Activated CD8-positive, alpha-beta memory T cell treated with anti-CD3 and anti-CD28 coated beads for 1 hour (primary cell): ENCODE measurements at places on chromosomes 2 and 18.
A peak's percentile ranks its signal among the peaks of the same experiment; 100 is the strongest.

DNA sequence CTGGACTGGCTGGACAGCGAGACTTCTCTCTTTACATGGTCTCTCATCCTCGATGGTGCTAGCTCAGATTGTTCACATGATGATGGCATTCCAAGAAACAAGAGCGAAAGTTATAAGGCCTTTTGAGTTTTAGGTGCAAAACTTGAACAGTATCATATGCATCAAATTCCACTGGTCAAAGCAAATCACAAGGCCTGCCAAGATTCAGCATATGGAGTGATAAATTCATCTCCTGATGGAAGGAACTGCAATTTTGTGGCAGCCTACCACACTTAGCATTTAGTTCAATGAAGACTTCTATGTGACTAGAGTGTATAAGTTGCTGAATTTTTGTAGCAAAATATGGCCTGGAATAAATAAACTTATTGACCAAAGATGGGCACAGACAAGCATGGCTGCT lies 194.0 kb upstream of the EPC2 start:
- no peak for DNase-seq

- DNase-seq = no peak
Observed at GRCh38 chr2:28239207-28239606, 153.5 kb upstream of the FOSL2 start.

GRCh38 chr2:137156221-137156844 lies 391.0 kb downstream of the THSD7B start:
- DNase-seq = no peak

GRCh38 chr2:240872317-240873097 lies 3.9 kb downstream of the AGXT start:
- DNase-seq = no peak

GRCh38 chr2:238127165-238128060 lies 11.1 kb upstream of the KLHL30 start:
- DNase-seq = no peak

GRCh38 chr2:231614559-231615057 lies 21.9 kb downstream of the TEX44 start:
- DNase-seq = peak; percentile 15

GRCh38 chr18:6881034-6881820 lies 151.7 kb downstream of the ARHGAP28 start:
- DNase-seq = no peak

DNA sequence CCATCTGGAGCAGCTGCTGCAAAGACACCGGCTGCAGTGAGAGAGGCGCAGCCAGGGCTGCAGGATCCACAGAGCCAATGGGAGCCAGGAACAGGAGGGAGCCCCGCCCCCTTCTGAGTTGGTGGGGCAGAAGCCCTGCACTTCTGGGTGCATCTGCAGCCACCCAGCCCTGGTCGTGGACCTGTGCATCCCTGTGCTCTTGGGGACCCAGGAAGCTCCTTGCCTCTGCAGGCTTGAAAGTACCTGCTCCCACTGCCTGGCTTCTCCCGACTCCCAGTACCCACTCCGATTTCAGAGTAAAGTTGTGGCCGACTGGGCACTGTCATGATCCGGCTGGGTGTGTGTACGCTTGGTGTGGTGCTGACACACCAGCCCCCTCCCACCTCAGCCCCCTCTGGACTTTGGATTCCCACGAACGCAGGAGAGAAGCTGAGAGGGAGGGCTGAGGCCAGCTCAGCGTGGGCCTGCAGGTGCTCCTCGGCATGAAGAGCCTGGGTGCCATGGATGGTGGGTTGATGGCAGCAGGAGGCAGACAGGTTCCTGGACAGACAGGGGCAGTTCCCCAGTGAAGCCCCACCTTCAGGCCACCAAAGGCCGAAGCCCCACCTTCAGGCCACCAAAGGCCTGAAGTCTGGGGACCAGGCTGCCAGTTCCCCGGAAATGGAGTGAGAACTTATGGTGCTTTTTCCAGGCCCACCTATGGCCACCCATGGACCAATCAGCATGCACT lies 34.9 kb downstream of the LRRTM4 start:
- no peak for DNase-seq

GRCh38 chr2:8753609-8754008 lies 71.8 kb downstream of the ID2 start:
- DNase-seq = no peak

- no peak for DNase-seq
Observed at GRCh38 chr2:16553226-16553625, 112.4 kb downstream of the CYRIA start.

DNA sequence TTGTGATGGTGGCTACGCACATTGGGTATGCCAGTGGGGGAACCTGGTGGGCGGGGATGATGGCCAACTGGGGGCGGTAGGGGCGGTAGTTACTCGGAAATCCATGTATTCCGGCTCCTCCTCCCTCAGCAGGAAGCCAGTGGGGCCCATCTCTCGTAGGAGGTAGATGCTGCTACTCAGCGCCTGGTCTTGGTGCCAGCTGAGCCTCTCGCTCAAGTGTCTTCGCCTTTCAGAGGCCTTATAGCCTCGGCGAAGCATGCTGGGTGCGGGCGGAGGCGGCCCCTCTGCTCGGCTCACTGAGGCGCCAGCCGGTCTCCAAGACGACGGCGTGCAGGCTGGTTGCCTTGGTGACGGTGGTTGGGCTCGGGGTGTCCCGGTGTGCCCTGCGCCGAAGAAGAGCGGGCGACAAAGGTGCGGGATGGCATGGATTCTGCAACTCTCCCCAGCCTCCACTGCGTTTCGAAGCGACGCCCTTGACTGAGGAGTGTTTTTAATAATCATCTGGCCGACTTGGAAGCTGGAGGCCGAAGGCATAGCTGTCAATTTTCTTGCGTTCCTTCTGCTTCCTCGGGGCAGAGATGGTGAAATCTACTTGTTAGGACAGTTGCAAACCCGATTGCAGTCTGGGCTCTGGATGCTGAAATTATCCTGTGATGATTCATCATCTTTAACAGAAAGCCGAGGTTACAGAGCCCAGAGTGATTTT lies at the start of gene ZSWIM2:
TSS of gene ZSWIM2 (minus strand) at position 298 of the 706 bp plus-strand sequence. CDS start at position 258, 40 bp downstream.
- DNase-seq = no peak

DNA sequence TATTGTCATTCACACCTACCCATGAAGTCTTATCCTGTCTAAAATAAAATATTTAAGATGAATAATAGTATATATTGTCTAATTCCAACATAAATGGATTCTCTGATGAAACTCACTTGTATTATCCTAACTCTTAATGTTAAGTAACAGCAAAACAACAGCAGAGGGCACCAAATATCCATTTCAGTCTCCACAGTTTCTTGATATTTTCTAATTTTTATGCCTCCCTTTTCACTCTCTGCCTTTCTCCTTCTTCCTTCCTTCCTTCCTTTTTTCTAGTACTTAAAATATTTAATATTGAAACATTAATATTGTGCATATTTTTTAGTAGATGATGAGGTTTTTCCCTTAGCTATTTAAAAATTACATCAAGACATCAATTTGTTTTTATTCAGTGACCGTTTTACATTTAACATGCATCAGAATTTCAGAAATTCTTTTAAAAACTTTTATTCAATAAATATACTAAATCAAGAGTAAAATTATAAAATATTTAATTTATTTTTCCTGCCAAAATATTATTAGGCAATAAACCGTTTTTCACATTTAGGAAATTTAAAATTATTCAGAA lies 97.6 kb downstream of the WDR7 start:
- no peak for DNase-seq

- DNase-seq = no peak
Observed at GRCh38 chr2:129756276-129756675, 223.2 kb upstream of the RAB6C start.

GRCh38 chr2:11871421-11871820 lies 125.0 kb downstream of the LPIN1 start:
- DNase-seq = no peak

DNA sequence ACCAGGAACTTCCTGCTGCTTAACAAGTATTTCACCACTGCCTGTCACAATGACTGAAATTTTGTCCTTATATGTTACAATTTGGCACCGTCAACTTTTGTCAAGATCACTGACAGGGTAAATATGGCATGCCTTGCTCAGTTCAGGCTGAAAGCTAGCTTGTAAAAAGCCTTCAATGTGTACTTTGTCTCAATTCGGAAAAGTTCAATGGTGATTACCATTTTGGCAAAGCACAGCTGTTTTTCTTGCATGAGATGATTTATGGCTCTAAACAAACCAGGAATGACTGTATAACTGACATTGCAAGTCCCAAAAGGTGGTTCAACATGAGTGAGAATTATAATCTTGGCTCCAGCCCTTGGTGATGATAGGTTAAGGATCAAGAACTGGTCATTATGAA lies 1255.2 kb downstream of the CNTNAP5 start:
- no peak for DNase-seq

GRCh38 chr2:179443180-179443579 lies 178.5 kb upstream of the SESTD1 start:
- no peak for DNase-seq

GRCh38 chr2:158511706-158512105 lies 55.0 kb downstream of the PKP4 start:
- no peak for DNase-seq

GRCh38 chr2:216372761-216373291 lies 543 bp upstream of the MARCHF4 start:
- no peak for DNase-seq

GRCh38 chr18:45255197-45255890 lies 359.9 kb upstream of the SLC14A2 start:
- no peak for DNase-seq

- DNase-seq = no peak
Observed at GRCh38 chr2:134361648-134362047, 107.8 kb downstream of the MGAT5 start.

DNA sequence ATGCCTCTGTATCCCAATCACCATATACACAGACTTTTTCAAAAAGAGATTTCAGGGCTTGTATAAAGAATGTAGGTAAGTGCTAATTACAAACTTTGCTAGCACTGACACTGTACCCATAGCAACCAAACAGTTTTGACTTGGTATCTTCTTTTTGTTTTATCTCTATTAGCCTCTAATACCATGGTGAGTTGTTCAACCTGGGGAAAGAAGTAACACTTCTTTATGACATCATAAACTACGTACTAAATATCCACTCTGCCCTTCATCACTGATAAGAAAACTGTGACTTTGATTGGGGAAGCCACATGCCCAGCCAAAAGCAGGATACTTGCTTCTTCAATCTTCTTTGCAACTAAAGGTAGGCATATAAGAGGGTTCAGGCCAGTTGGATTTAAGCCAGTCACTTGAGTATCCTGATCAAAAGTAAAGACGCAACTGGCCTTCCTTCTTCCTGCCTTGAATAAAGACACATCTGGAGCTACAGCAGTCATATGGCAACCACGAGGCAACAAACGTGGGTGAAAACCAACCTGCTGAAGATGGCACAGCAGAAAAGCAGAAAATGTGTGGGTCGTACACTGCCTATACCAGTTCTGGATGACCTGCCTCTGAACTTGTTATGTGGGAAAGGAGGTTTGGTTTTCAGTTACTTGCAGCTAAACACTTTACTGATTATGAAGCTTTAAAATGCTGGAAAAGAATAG lies 16.4 kb downstream of the THADA start:
- DNase-seq = no peak

GRCh38 chr18:9944805-9945204 lies 31.0 kb downstream of the VAPA start:
- no peak for DNase-seq

DNA sequence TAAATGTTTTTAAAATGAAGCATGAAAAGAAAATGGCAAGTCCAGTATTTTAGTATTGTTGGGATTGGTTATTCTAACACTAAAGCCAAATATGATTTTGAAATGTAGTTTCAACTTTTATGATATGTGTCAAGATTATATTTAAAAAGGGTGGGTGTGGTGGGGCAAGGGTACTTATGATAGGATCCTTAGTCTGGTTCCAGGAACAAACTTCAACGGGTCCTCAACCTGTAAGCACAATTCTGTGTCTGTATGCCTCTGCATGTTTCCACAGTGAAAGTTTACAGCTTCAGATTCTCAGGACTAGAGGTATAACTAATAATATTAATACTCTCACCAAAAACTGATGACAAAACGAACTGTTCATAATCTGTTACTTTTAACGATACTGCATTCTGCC lies 5.8 kb downstream of the USP34 start:
- DNase-seq = no peak

- DNase-seq = no peak
Observed at GRCh38 chr2:201630577-201630976, 12.7 kb downstream of the TMEM237 start.

- no peak for DNase-seq
Observed at GRCh38 chr2:241282555-241282954, 32.9 kb downstream of the HDLBP start.

DNA sequence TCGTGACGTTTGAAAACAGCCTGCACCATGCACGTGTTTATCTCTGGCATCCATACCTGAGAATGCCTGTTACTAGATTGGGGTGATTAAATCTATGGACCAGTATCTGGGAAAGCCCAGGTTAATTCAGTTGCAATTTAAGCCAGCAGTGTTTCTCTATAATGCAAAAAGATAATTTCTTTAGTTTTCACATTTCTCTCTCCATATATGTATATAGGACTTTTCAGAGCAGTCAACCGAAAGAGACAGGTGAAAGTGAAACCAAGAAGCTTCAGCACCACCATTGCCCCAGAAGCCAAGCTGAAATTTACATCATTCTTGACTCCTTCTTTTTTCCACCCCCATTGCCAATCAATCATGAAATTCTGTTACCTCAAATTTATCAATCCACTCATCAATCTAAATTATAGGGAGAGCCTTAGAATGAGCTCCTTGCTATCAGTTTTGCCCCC lies 2.7 kb upstream of the LRP2 start:
- DNase-seq = no peak

DNA sequence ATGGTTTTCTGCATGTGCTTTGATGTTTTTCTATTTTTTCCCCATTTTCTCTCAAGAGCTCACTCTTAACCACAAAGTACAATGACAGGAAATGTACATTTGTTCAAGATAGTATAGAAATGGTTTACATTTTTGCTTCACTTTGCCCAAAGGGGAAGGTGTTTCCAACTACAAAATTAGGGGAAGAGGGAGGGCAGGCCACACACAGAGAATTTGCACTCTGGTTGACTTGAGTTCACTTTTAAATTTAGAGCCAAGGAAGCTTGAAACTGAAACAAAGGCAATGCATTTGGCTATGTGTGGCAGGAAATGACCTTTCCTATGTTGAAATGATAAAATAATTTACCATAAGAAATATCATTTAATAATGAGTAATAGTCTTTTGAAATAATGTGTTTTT lies 19.1 kb upstream of the VIT start:
- no peak for DNase-seq

DNA sequence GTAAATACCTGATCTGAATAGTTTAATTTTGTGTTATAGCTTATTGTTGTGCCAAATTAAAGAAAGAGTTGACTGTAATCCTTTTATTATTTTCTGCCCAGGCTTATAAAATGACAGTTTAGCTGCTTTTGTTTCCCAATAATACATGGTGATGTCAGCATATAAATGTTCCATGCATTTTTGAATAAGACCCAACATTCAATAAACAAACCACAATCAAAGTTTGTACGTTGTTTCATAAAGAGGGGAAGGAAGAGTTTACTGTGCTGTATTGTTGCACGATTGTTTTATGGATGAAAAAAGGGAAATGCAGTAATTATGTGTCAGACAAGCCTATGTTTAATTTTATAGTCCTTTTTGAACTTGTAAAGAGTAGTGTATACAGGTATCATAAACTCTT lies 177.2 kb upstream of the SCN7A start:
- DNase-seq = no peak
